NCI-H748 treated with DMSO at 0.1 percent for 48 hours (cell line): ENCODE measurements at places on chromosomes 2 and 18.
A peak's percentile ranks its signal among the peaks of the same experiment; 100 is the strongest.

DNA sequence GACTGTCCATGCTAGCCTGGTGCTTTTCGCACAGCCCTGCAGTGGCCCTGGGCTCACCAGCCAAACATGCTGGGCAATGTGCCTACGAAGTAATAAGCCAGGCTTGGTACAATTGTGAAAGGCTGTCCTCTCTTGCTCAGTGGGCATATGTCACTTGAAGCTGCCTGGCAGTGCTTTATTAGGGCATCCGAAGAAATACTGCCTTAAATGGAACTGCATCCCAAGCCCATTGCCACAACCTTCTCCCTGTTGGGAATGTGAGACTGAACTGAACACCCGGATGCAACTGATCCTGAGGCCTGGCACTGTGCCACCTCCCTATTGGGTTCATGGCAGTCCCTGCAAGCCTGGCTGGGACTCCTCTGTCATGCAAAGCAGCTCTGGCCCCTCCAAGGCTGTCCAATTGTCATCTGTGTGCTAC lies 15.9 kb downstream of the CAPG start:
- no peak for DNase-seq

DNA sequence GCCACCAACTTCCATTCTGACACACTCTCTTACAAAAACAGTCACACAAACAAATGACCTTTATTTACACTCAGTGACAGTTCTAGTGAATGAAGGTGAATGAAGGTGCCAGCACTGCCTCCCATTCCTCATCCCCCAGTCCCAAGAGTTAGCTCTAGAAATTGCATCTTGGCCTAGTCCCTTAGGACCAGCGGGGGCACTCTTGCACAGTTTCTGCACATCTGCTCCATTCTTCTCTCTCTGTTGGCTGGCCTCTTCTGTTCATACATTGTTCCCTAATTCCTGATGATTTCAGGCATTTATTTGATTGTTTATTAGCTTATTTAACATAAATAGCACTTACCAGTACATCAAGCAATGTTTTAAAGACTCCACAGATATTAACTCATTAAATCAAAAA lies 30.9 kb downstream of the GAREM1 start:
- DNase-seq: no peak

DNA sequence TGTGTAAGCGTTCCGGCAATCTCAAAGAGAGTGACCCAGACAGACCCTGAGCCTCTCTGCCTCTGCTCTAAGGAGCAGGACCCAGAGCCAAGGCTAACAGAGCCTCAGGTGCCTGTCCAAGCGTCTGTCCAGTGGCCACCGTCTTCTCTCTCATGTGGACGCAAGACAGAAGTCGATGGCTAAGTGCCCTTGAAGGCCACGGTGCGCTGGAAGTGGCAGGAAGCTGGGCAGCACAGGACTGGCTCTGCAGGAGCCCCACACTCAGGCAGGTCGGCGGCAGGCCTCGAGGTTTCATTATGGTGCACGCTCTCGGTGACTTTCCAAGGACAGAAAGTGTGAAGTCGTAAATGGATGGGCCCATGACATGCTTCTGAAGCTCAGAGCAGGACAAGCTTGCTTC lies 49.1 kb downstream of the HDAC4 start:
- no peak for DNase-seq

GRCh38 chr18:32195881-32196815 lies 6.3 kb downstream of the MEP1B start:
- no peak for DNase-seq

DNA sequence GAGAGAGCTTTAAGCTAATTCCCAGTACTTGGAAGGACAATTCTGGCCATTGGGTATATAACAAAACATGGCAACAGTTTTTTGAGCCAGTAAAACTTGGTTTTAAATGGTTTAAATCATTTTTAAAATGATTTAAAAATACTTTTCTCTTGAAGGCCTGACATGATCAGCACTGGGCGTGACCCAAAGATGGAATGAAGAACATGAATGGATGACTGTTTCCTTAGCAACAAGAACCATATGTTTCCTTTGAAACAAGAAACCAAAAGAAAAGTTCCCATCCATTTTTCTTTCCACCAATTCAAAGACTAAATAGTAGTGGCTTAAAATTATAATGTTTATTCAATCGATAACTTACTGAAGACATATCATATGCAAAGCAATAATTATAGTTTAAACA lies 348.3 kb upstream of the FIGN start:
- no peak for DNase-seq

- DNase-seq: no peak
Measured at GRCh38 chr2:223051693-223052289, at the start of gene KCNE4. TSS of gene KCNE4 (plus strand) at chr2:223052190. CDS start at chr2:223052831, 641 bp downstream.

- DNase-seq: peak; percentile 34
Measured at GRCh38 chr2:162172802-162173370, 20.8 kb upstream of the GCG start.

- no peak for DNase-seq
Measured at GRCh38 chr2:33099989-33100388, 153.2 kb downstream of the LTBP1 start.

DNA sequence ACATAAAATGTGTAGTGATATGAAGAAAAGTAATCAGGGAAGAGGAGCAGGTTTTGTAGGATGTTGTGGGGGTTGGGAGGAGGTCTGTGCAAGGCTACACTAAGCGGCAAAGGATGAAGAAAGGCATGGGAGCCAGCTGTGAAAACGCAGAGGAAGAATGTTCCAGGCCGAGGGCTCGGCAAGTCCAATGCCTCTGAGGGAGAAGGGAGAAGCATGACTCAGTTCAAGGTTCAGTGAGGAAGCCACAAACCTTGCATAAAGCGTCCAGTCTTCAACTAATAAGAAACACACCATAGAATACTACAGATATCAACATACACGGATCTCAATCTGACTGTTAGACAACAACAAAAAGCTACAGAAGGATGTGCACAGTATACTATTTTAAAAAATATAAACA lies 16.2 kb downstream of the EPB41L3 start:
- no peak for DNase-seq

GRCh38 chr2:233892793-233893192 lies 24.4 kb upstream of the TRPM8 start:
- DNase-seq: no peak

- DNase-seq: no peak
Measured at GRCh38 chr2:24929230-24929629, 9.2 kb upstream of the ADCY3 start.

DNA sequence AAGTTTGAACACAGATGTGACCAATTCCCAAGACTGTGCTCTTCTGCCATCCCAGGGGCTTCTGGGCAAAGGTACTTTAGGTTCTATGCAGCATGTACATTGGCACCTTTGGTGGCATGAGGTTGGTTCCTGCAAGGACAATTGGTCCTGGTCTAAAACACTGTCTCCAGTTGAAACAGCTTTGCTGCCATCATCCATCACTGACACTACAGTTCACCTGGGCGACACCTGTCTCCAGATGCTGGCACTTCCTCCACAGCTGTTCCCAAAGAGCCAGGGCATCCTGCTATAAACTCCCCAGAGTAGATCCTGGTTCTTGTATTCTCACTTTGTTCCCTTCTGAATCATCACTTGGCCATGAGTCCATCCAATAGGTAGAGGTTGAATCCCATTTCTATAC lies 60.6 kb downstream of the FHOD3 start:
- no peak for DNase-seq

DNA sequence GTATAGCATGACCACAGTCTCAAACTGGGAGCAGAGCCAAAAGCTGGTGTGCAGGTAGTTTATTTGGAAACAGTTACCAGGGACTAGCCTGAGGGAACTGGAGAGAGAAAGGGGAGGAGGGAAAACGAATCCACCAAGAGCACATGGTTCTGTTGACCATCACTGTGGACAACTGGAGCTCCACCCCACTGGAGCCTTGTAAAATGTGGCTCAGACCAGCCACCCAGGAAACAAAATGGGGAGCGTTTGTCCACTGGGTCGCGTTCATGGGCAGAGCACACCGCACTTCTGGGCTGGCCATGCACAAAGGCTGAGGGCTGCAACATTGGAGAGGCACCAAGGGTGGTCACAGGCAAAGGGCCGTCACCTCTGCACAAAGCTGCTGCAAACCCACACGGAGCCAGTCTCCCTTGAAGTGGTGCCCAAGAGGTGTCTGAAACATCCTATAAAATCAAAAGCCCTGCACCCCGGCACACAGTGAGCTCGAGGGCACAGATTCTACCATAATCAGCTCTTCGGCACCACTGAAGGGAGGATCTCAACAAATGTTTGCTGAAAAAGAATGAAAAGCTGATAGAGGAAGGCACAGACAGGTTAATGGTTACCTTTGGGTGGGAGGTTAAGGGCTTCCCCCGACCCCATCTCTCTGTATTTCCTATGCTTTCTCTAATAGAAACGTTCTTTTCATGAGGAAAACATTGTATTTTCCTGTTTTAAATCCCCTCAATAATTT lies 192.9 kb downstream of the INHBB start:
- peak; percentile 5 for DNase-seq

DNA sequence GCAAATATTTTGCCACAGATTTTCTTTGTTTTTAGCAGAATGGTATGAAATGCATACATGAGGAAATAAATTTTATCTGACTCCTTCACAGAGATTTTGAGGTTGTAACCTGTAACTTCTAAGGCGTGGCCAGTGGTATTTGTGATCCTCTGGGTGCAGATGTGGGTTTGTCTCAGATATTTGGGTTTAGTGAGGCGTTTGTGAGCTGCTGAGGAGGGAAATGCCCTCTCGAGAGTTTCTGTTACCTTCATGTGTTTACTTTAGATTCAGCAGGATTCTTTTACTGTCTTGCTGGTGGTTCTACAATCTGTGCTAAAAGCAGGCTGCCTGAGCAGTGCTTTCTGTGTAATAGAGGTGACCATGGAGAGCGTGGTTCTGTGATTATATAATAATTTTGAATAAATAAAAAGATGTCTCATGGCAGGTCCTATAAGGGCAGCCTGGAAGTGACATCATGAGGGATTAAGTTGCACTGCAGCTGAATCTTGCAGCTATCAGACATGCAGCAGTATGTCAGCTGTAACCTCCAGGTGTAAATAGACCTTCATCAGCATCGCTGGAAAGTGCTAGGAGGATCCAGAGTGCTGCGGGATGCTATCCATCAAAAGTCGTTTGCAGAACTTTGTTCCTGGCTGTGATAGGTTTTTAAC lies 34.1 kb downstream of the TANC1 start:
- no peak for DNase-seq

- no peak for DNase-seq
Measured at GRCh38 chr2:109707281-109708147, 86.6 kb upstream of the RGPD5 start.

DNA sequence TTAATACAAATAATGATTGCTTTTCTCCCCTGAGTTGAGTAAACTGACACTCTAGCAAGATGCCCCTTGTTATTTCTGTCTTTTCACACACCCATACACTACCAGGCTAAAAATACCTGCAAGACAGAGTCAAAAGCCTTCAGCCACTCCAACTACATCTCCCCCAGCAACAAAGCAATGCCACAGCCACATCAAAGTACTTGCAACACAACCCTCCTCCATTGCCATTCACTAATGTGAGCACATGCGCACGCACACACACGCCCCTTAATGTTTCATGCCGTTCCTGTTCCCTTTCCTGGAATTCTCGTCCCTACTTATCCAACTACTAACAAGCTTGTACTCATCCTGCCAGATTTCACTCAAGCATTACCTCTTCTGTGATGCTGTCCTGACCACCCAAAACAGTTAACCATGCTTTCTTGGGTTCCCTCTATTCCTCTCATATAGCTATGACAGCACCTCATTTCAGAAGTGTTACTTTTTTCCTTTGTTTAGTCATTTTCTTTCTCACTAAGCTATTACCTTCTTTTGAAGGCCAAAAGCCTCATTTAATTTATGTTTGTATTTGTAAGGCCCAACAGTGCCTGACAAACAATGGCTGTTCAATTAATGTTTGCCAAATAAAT lies 29.6 kb downstream of the SLC25A12 start:
- DNase-seq: no peak

- no peak for DNase-seq
Measured at GRCh38 chr2:187451510-187451909, 3.5 kb upstream of the CALCRL start.

DNA sequence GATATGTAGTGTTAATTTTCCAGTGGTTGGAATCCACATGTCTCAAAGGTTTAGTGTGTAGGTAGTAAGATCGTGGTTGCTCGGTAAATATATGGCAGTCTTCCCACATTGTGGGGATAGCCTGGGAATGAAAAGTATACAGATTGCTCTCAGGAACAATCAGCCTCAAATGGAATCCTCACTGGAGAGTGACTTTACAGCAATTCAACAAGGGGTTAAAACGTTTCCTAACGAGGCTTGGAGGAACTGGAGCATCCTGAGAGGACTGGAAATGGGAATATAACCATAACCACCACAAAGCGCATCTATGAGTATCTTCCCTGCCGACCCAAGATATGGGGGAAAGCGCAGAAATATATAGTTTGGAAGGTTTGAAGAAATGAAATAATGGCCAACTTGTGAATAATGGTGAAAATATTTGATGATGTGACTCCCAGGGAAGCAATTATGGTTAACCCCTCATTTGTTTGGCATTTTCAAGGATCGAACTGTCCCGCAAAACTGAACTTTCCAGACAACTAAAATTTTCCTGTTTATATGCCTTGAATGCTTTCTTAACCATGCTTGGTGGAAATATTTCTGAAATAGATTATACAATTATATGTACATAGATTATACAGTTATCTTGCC lies 100.7 kb upstream of the FOSL2 start:
- no peak for DNase-seq

DNA sequence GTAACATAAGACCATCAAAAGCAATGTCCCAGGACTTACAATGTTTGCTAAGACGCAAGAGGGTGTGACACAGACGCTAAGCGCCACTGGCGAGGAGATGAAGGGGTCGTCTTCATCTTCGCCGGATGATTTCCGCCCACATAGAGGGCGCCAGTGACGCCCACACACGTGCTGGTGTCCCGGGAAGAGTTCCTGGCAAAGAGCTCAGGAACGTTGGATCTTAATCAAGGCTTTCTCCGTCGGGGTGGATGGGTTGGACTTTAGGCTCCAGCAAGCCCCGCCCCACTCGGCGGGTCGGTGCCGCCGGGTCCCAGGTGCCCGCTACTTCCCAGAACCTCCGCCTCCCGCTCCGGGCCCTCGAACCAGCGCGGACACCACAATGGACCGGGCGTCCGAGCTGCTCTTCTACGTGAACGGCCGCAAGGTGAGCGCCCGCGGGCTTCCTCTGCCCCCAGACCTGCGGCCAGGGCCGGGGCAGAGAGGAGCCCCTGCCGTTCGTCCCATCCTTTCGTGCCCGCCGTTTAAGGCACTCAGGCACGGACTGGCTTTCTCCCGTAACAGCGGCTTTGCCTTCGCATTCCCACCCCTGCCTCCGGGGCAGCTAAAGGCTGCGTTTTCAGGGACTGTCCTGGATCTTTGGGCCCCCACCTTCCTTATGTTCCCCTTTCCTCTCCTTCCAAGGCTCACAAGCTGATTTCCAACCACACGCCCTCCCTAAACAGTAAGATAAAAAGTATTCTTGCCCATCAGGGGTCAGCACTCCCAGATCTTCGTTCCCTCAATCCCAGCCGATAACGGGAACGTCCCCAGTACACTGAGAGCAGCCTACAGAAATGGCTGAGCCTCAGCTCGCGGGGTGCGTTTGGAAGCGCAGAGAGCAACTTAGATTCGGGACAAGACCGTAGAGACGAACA lies at the start of gene AOX1:
Gene AOX1, plus strand, starts transcription at position 285 of the 914 bp plus-strand sequence. Its CDS starts 95 bp downstream, at position 380.
- DNase-seq: no peak

DNA sequence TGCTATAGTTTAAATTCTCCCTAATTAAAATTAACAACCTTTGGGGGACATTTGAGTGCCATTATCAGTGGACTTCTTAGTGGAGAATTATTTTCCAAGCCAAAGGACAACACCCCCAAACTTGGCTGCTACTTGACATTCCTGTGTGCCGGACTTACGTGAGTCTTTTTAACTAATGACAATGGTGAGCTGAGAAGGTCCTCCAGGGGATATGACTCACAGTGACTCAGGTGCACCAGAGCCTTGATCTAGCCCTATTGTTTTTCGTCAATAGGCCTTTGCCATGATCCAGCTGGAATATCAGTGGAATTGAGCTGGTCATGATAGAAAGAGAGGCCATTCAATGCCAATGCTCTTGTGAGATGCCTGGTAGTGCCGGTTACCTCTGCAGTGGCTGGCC lies 118.1 kb upstream of the CXCR4 start:
- DNase-seq: no peak
